Transverse colon (tissue), 4 donors: ENCODE measurements at places on chromosomes 7 and 10.

- no peaks in the 10 kb centered on the region for H3K27me3 ChIP-seq
- DNase-seq, result no peak
- no peaks in the 10 kb centered on the region for H3K36me3 ChIP-seq
These were observed 33.2 kb upstream of the PAPSS2 start for GRCh38 chr10:87626422-87626892.

GRCh38 chr10:57145548-57145947 is 784.5 kb upstream of the ZWINT start:
- no peaks in the 10 kb centered on the region for H3K36me3 ChIP-seq
- H3K4me3 ChIP-seq, result no peak overlapping the region
- H3K27ac ChIP-seq, result no peak overlapping the region
- no peak for DNase-seq

GRCh38 chr7:158442260-158442659 is 145.4 kb downstream of the PTPRN2 start:
- H3K36me3 ChIP-seq, result no peaks in the 10 kb centered on the region
- no peaks in the 10 kb centered on the region for H3K27me3 ChIP-seq
- no peak for DNase-seq
- no peak overlapping the region for H3K4me3 ChIP-seq
- H3K4me1 ChIP-seq, result no peaks in the 10 kb centered on the region

DNA sequence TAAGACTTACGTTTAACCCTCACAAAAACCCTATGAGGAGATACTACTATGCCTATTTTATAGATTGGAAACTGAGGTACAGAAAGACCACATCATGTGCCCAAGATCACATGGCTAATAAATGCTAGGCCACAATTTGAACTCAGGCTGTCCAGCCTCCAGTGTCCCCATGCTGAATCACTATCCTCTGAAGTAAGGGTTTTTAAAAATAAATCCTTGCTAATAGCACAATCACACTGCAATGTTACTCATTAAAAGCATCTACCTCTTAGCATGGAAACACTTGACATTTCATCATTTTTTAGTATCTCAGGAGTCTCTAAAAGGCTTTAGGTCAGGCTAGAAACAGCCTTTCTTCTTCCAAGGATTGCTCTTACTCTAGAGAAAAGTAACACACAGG is 50.0 kb upstream of the PPP1R3C start:
- H3K36me3 ChIP-seq, result no peaks in the 10 kb centered on the region
- no peaks in the 10 kb centered on the region for H3K27me3 ChIP-seq
- no peaks in the 10 kb centered on the region for H3K4me1 ChIP-seq
- no peak overlapping the region for H3K4me3 ChIP-seq
- no peak overlapping the region for H3K27ac ChIP-seq

GRCh38 chr10:97102441-97102840 is 83.3 kb downstream of the SLIT1 start:
- no peak for DNase-seq
- peaks cover 10% of the 10 kb centered on the region for H3K27me3 ChIP-seq
- H3K36me3 ChIP-seq, result no peaks in the 10 kb centered on the region
- no peaks in the 10 kb centered on the region for H3K4me1 ChIP-seq
- H3K27ac ChIP-seq, result no peak overlapping the region

GRCh38 chr7:50685135-50686065 is 97.3 kb downstream of the GRB10 start:
- no peaks in the 10 kb centered on the region for H3K36me3 ChIP-seq
- H3K27me3 ChIP-seq, result no peaks in the 10 kb centered on the region
- H3K27ac ChIP-seq, result peak overlapping the region; percentile 76
- no peak overlapping the region for H3K4me3 ChIP-seq
- no peak for DNase-seq

DNA sequence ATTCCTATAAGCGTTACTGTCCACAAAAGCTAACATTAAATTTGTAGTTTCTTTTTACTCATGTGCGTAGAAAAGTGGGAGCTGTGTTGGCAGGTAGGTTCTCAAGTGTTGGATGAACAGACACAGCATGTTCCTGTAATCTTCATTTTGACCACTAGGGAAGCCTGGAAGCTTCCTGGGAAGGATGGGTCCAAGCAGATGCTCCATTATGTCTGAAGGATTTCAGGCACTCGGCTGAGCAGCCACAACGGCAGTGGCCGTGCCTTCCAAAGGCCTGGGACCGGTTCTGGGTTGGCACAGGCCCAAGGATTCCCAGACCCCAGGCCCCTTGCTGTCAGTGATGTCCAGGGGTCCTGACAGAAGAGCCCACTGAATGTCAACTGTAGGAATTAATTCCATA is 386.3 kb downstream of the TNS3 start:
- no peak overlapping the region for H3K4me3 ChIP-seq
- H3K27me3 ChIP-seq, result no peaks in the 10 kb centered on the region
- no peak for DNase-seq
- H3K27ac ChIP-seq, result no peak overlapping the region
- H3K36me3 ChIP-seq, result no peaks in the 10 kb centered on the region
- H3K4me1 ChIP-seq, result peaks cover 34% of the 10 kb centered on the region

- H3K36me3 ChIP-seq, result no peaks in the 10 kb centered on the region
- DNase-seq, result no peak
- no peak overlapping the region for H3K4me3 ChIP-seq
- no peak overlapping the region for H3K27ac ChIP-seq
- no peaks in the 10 kb centered on the region for H3K4me1 ChIP-seq
- no peaks in the 10 kb centered on the region for H3K27me3 ChIP-seq
These were observed 93.0 kb downstream of the BTRC start for GRCh38 chr10:101446947-101447346.

- DNase-seq, result no peak
- H3K36me3 ChIP-seq, result no peaks in the 10 kb centered on the region
- no peak overlapping the region for H3K4me3 ChIP-seq
- H3K27me3 ChIP-seq, result no peaks in the 10 kb centered on the region
- H3K4me1 ChIP-seq, result peaks cover 73% of the 10 kb centered on the region
These were observed 8.8 kb downstream of the TNS3 start for GRCh38 chr7:47572939-47573757.

GRCh38 chr7:117205873-117206272 is 117.0 kb downstream of the WNT2 start:
- no peaks in the 10 kb centered on the region for H3K36me3 ChIP-seq
- H3K27ac ChIP-seq, result no peak overlapping the region
- H3K4me1 ChIP-seq, result no peaks in the 10 kb centered on the region
- no peaks in the 10 kb centered on the region for H3K27me3 ChIP-seq

GRCh38 chr10:12603766-12604470 is 254.6 kb downstream of the CAMK1D start:
- peak overlapping the region; percentile 81 for H3K27ac ChIP-seq
- H3K4me3 ChIP-seq, result no peak overlapping the region
- no peaks in the 10 kb centered on the region for H3K27me3 ChIP-seq
- H3K36me3 ChIP-seq, result no peaks in the 10 kb centered on the region

DNA sequence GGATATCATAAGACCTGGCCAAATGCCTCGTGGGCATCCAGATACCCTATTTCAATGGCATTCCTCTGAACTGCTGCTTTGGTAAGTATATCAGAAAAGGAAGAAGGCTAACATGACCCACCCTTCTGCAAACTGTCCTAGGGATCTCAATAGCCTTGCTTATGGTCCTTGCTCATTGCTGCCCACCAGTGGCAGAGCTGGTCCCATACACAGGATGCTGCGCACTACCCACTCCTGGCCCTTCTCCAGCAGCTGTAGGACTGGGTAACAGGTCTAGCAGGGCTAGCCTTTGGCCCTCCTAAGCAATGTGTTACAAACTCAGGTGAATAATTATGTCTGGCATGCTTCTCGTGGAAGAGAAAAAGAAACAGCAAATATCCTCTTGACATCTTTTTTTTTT is 72.5 kb downstream of the C10orf90 start:
- H3K27ac ChIP-seq, result no peak overlapping the region
- DNase-seq, result peak; percentile 24
- no peak overlapping the region for H3K4me3 ChIP-seq
- no peaks in the 10 kb centered on the region for H3K27me3 ChIP-seq

GRCh38 chr10:130392031-130392430 is 255.8 kb downstream of the GLRX3 start:
- no peaks in the 10 kb centered on the region for H3K4me1 ChIP-seq
- no peak overlapping the region for H3K27ac ChIP-seq

- H3K4me1 ChIP-seq, result no peaks in the 10 kb centered on the region
- H3K27ac ChIP-seq, result no peak overlapping the region
- no peaks in the 10 kb centered on the region for H3K36me3 ChIP-seq
- no peaks in the 10 kb centered on the region for H3K27me3 ChIP-seq
These were observed 897.8 kb downstream of the CNTNAP2 start for GRCh38 chr7:147014286-147014955.
